ENCODE measurements at places on chromosomes 6 and 20.

DNA sequence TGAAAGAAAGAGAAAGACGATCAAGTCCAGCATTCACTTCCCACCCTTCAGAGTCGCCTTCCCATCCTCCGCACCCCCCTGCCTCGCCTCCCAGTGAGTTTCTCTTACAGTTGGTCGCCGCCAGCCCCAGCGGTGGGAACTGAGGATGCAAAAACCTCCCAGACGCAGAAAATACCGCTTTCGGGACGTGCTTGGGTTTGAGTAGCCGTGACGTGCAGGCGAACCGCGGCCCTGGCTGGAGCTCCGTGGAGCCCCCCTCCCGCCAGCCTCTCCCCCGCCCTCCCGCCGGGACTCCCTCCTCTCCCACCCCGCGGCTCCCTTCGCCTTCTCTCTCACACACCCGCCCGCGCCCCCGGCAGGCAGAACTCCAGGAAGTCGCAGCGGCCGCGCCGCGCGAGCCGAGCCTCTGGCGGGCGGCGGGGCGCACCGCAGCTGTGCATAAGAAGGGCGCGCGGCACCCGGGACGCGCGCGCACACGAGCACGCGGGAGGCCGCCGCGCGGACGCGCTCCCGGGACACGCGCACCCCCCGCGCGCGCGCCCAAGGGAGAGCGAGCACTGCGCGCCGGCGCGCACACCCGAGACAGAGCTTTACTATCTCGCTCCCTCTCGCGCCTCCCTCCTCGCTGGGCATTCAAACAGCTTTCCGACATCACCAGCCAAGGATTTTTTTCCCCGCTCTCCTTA is at the start of gene ADGRB3:
TSS of gene ADGRB3 (plus strand) at position 557 of the 686 bp plus-strand sequence. CDS start 3,394 bp downstream, outside the sequence.
- DNase-seq, result peak; percentile 1

DNA sequence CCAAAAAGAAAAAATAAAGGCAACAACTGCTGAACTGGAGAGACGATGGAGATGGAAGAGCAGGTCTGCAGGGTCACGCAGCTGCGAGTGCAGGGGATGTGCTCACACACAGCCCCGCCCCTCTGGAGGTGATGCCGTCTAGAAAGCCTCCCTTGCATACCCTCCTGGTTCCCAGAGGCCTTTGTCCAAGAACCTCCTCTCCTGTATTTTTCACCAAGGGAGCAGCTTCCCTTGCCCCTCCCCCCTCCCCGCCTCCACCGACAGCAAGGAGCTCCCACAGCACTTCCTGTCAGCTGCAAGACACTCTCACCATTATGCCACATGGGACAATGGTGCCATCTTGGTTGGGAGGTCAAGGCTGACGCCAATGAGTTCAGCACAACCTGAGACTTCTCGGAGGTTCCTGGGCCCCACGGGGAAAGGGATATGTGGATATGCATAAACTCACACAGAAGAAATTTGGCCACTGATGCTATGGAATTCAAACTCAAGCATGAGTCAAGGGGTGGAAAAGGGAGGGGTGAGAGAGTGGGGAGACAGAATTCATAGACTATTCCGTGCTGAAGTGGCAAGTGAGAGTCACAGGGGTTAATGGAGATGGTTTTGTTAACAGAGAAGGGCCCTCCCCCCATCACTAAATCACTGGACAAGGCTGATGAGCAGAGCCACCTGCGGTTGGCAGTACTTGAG is 132.9 kb downstream of the SCML4 start:
- no peak for DNase-seq

- peak; percentile 96 for DNase-seq
These were observed 40.1 kb downstream of the OR2B2 start for GRCh38 chr6:27871924-27872638.

GRCh38 chr6:16582446-16583143 is 178.7 kb downstream of the ATXN1 start:
- no peak for DNase-seq

DNA sequence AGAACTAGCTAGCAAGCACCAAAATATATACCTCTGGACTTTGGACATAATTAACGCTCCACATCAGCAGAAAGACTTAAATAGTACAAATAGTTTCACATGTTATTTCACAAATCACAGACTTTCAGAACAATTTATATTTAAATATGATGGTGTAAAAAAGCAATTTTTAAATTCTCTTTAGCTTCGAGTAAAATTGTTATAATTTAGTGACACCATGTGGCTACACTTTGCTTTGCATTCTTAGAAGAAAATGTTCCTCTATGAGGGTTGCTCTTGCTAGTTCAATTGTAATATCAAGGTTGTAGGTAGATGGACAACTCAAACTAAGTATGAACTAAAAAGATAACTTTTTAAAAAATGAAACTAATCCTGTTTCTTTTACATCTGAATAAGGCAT is 69.0 kb downstream of the BTBD9 start:
- no peak for DNase-seq

All from CD4-positive, alpha-beta T cell treated with Interleukin-2 at 100 ng/mL for 4 hours (primary cell).